ENCODE measurements at places on chromosomes 12 and 14.

GRCh38 chr14:87491816-87492215 is 501.2 kb downstream of the GALC start:
- H3K36me3 ChIP-seq = no peaks in the 10 kb centered on the region
- DNase-seq = no peak
- H3K27me3 ChIP-seq = no peaks in the 10 kb centered on the region
- no peak overlapping the region for H3K27ac ChIP-seq

GRCh38 chr14:100725587-100726387 is 905 bp upstream of the DLK1 start:
- no peaks in the 10 kb centered on the region for H3K36me3 ChIP-seq
- no peak for DNase-seq
- H3K27me3 ChIP-seq = no peaks in the 10 kb centered on the region
- H3K4me3 ChIP-seq = no peak overlapping the region

DNA sequence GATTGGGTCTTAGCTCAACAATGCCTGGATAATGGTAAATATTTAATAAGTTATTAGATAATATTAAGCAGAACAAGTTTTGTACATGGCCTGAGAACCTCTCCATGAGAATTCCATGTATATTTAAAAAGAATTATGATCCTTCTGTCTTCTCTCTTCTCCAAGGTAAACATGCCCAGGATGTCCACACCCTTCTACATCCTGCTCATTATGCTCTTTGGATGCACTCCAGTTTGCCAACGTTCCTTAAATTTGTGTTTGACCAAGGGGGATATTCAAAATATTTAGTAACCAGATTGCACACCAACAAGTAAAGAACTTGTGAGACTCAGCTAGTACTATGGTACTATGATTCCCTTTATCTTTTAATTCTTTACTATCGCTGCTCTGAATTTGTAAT is 44.8 kb upstream of the ERGIC2 start:
- H3K27ac ChIP-seq = no peak overlapping the region
- H3K27me3 ChIP-seq = no peaks in the 10 kb centered on the region
- peaks cover 6% of the 10 kb centered on the region for H3K4me1 ChIP-seq
- DNase-seq = no peak
- no peaks in the 10 kb centered on the region for H3K36me3 ChIP-seq
- no peak overlapping the region for H3K4me3 ChIP-seq

- H3K27me3 ChIP-seq = no peaks in the 10 kb centered on the region
- H3K36me3 ChIP-seq = no peaks in the 10 kb centered on the region
- peaks cover 4% of the 10 kb centered on the region for H3K4me1 ChIP-seq
- no peak for DNase-seq
- H3K27ac ChIP-seq = no peak overlapping the region
- no peak overlapping the region for H3K4me3 ChIP-seq
Measured at GRCh38 chr12:42021469-42021868, 123.2 kb downstream of the GXYLT1 start.

- H3K4me1 ChIP-seq = no peaks in the 10 kb centered on the region
- DNase-seq = no peak
- no peaks in the 10 kb centered on the region for H3K27me3 ChIP-seq
- no peaks in the 10 kb centered on the region for H3K36me3 ChIP-seq
- H3K4me3 ChIP-seq = no peak overlapping the region
- H3K27ac ChIP-seq = no peak overlapping the region
Measured at GRCh38 chr14:79809849-79810612, 401.3 kb downstream of the DIO2 start.

DNA sequence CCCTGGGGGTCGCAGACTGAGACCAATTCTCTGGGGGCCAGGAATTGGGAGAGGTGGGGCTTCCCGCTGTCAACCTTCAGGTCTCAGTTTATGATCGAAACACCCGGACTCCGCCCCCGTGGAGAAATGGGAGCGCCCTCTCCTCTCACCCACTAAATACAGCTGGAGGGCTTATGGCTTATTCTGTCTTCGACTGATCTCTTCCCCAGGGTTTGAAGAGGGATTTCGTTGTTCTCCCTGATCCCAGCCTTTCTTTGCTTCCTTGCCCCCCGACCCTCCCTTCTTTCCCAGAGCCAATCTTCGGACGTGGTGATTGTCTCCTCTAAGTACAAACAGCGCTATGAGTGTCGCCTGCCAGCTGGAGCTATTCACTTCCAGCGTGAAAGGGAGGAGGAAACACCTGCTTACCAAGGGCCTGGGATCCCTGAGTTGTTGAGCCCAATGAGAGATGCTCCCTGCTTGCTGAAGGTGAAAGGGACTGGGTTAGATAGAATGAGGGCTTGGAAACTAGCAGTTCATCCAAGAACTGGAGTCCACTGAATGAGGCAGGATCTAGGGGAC is 607 bp downstream of the OS9 start:
- peaks cover 16% of the 10 kb centered on the region for H3K36me3 ChIP-seq
- peak overlapping the region; percentile 78 for H3K27ac ChIP-seq
- no peaks in the 10 kb centered on the region for H3K27me3 ChIP-seq
- peaks cover 21% of the 10 kb centered on the region for H3K4me1 ChIP-seq
- peak overlapping the region; percentile 91 for H3K4me3 ChIP-seq

DNA sequence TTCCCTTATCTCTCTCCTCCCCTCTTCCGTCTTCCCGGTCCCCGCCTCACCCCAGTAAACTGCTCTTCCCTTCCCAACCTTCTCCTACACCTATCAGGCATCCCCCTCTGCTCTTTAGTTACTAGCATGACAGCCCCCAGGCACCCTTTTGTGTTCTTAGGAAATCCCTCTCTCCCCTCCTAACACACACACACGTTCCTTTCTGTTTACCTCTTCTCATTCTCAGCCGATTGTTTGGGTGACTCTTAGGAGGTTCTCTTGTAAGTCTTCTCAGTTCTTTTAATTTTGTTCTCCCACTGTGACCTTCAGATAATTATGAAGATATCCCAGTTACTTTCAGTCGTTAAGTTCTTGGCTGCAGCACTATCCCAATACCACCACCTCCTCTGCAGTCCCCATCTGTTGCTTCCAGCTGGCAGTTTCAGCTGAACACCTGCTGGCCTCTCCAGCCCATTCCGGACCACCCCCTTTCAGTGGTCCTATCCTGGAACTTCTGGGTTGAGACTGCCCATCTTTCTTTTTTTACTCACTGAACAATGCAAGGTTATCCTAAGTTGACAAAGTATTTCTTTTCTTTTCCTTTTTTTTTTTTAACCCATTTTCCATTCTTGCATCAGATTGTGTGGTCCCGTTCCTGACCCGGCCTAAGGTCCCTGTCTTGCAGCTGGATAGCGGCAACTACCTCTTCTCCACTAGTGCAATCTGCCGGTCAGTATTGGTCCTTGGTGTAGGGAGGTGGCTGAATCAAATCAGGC is 711 bp downstream of the MARS1 start:
- H3K36me3 ChIP-seq = peaks cover 30% of the 10 kb centered on the region
- peak overlapping the region; percentile 88 for H3K27ac ChIP-seq
- H3K27me3 ChIP-seq = no peaks in the 10 kb centered on the region
- peak overlapping the region; percentile 60 for H3K4me3 ChIP-seq
- no peak for DNase-seq

- H3K4me1 ChIP-seq = peaks cover 3% of the 10 kb centered on the region
- H3K27ac ChIP-seq = no peak overlapping the region
- no peak for DNase-seq
- no peaks in the 10 kb centered on the region for H3K36me3 ChIP-seq
Measured at GRCh38 chr12:92089559-92089958, 56.1 kb downstream of the BTG1 start.

- H3K36me3 ChIP-seq = no peaks in the 10 kb centered on the region
- DNase-seq = no peak
- no peaks in the 10 kb centered on the region for H3K27me3 ChIP-seq
- H3K4me1 ChIP-seq = peaks cover 8% of the 10 kb centered on the region
- no peak overlapping the region for H3K4me3 ChIP-seq
- H3K27ac ChIP-seq = no peak overlapping the region
Measured at GRCh38 chr14:34668111-34668510, 38.2 kb upstream of the SNX6 start.

DNA sequence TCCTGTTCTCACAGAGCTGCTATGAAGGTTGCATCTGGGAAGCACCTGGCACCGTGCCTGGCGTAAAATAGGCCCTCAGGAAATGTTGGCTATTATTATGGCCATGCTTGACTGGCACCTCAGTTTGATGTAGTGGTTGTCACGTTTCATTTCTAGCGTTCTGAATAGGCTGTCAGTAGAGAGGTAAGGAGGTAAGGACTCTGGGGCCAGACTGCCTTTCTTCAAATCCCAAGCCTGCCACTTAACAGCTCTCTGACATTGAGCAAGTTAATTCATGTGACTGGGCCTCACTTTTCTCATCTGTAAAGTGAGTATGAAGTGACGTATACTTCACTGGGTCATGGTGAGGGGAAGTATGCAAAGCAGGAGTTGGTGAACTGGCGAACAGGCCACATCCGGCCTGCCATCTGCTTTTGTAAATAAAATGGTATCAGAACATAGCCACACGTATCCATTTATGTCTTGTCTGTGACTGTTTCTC is 196.2 kb downstream of the CACNA1C start:
- DNase-seq = no peak
- H3K36me3 ChIP-seq = no peaks in the 10 kb centered on the region
- peak overlapping the region; percentile 49 for H3K27ac ChIP-seq

GRCh38 chr12:19885093-19885812 is 446.0 kb downstream of the AEBP2 start:
- H3K4me3 ChIP-seq = no peak overlapping the region
- no peak for DNase-seq
- H3K4me1 ChIP-seq = no peaks in the 10 kb centered on the region
- no peaks in the 10 kb centered on the region for H3K27me3 ChIP-seq
- H3K27ac ChIP-seq = no peak overlapping the region
- no peaks in the 10 kb centered on the region for H3K36me3 ChIP-seq

GRCh38 chr12:111425655-111426054 is 19.9 kb downstream of the SH2B3 start:
- no peak overlapping the region for H3K4me3 ChIP-seq
- no peaks in the 10 kb centered on the region for H3K27me3 ChIP-seq
- peaks cover 58% of the 10 kb centered on the region for H3K4me1 ChIP-seq
- peak overlapping the region; percentile 32 for H3K27ac ChIP-seq
- DNase-seq = no peak

DNA sequence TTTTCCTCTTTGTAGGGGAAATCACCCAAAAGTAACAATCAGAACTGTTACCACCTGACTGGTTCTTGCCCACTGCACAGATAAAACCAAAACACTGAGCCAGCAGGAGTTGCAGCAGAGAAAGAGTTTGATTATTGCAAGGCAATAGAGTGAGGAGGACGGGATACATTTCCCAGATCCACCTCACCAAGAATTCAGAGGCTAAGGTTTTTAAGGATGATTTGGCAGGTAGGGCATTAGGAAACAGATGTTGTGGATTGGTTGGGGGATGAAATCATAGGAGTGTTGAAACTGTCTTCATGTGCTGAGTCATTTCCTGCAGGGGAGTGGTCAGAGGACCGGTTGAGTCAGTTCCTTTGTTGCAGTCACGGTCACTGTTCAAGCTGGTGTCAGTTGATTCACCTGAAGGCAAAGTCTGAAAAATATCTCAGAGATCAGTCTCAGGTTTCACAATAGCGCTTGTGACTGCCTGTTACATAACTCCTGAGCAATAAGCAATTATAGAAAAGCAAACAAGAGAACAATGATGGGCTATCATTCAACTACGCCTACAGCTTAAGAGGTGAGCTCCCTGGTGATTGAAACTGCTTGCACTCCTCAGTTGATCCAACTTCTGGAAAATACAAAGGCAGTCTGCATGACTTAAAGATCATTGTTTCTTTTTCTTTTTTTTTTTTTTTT is 20.3 kb upstream of the AMN1 start:
- no peak overlapping the region for H3K4me3 ChIP-seq
- peak; percentile 93 for DNase-seq
- H3K27me3 ChIP-seq = no peaks in the 10 kb centered on the region
- H3K4me1 ChIP-seq = peaks cover 31% of the 10 kb centered on the region
- peak overlapping the region; percentile 87 for H3K27ac ChIP-seq
- H3K36me3 ChIP-seq = no peaks in the 10 kb centered on the region

DNA sequence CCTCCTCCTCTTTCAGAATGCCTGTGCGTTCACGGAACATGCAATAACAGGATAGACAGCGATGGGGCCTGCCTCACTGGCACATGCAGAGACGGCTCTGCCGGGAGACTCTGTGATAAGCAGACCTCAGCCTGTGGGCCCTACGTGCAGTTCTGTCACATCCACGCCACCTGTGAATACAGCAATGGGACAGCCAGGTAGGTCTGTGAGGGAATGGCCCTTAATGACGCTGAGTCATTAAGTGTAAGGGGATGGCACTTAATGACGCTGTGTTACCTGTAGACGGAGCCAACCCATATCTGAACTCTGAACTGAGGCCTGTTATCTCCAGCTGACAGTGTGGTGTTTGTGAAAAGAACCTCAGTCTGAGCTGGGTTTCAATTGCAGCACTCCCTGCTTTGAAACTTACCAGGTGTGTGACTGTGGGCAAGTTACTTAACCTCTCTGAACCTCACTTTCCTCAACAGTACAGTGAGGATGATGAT is 86.9 kb downstream of the STAB2 start:
- DNase-seq = no peak
- H3K27me3 ChIP-seq = no peaks in the 10 kb centered on the region
- H3K27ac ChIP-seq = no peak overlapping the region
- H3K36me3 ChIP-seq = no peaks in the 10 kb centered on the region
- H3K4me3 ChIP-seq = no peak overlapping the region
